Stimulated activated CD4-positive, alpha-beta T cell treated with anti-CD3 and anti-CD28 coated beads, Interleukin-12 subunit alpha, Interleukin-12 subunit beta, amount 100 ng/mL, for 4 hours (primary cell): ENCODE measurements at places on chromosomes 7 and 10.

- no peak for DNase-seq
Observed at GRCh38 chr10:21694631-21695030, 160.6 kb downstream of the MLLT10 start.

- no peak for DNase-seq
Observed at GRCh38 chr10:120803972-120804371, 47.2 kb upstream of the WDR11 start.

DNA sequence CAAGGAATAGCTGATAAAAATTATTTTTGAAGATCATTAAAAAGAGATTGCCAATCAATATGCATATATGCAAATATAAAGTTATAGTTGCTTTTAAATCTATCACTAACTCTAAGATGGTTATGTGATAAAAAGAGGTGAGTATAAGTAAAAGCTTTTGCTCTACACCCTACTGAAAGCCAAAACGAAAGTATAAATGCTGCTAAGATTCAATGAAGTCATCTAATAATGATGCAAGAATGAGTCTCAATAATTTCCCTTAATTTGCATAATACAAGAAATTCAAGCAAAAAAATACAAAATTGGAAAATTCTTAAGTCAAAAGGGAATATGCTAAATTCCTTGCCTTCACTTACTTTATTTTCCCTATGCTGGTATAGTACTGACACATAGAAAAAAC is 75.2 kb downstream of the WAPL start:
- no peak for DNase-seq

DNA sequence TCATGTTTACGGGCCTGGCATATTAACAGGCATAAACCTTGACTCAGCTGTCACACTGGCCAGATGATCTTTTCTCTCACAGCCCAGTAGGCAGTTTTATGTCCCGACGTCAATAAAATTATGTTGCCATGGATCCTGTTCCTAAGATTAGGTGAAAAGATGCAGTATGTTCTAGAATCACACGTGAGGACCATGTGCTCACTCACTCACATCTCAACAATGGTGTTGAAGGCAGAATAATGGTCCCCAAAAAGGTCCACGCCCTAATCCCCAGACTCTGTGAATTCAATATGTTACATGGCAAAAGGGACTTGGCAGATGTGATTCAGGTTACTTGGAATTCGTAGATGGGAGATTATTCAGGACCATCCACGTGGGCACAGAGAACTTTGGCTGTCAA is 3.5 kb downstream of the DOCK1 start:
- no peak for DNase-seq

GRCh38 chr7:81715984-81716588 is 53.8 kb downstream of the HGF start:
- DNase-seq = no peak

DNA sequence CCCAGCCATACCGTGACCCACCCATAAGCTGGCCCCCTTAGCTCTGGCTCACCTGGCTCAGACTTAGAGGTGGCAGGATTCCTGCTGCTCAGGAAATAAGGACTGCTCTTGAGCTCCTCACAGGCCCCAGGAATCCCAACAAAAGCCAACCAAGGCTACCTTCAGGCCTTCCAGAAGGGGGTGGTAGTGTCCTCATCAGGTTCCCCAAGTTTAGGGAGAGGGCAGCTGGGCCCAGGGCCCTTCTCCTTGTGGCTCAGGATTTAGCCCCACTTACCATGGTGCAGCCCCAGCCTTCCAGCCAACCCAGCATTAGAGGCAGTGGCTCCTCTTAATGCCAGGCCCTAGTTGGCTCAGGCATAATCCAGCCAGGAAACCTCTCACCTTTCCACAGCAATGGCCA is 23.5 kb downstream of the NPFFR1 start:
- no peak for DNase-seq
